Caki2 (cell line): ENCODE measurements at places on chromosomes 2 and 18.
A peak's percentile ranks its signal among the peaks of the same experiment; 100 is the strongest.

- no peak for DNase-seq
Observed at GRCh38 chr2:126858013-126858412, 40.7 kb upstream of the TEX51 start.

DNA sequence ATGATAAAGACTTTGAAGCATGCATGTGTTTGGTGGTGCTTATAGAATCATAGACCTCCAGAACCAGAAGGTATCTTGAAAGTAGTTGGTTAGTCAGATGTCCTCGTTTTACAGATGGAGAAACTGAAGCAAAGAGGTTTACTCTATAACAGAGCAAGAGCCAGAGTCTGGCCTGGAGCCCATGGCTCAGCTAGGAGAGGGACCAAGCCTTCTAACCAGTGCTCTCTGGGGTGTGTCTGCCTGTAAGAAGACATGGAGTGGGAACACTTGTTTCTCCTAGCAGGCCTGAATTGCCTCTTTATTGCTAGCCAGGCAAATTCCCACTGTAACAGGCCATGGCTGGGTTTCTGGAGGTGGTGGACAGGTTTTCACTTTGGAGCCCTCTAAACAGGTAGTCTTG is 67.9 kb downstream of the CD8B2 start:
- no peak for DNase-seq

DNA sequence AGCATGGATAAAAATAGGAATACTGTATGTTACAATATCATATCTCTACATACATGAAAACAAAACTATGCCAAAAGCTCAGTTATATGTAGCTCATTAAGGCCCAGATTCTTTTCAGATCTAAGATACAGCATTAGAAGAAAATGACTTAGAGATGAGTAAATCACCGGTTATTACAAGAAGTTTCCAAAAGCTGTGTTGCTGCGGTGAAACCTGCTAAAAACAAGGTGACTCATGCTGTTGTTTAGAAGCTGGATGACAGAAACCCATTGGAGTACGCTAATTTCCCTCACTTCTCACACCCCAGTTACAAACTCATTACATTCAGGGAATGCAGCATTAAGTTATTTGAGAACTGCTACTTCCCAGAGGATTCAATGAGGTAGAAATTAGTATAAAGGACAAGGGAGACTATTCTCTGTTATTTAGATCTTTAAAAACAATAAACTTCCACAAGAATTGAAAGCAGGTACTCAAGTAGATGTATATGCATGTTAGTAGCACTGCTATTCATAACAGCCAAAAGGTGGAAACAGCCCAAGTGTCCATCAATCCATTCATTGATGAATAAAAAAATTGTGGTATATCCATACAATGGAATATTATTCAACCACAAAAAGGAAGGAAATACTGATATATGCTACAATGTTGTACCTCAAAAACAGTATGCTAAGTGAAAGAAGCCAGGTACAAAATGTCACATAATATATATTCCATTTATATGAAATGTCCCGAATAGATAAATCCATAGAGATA is 32.6 kb downstream of the RBKS start:
- no peak for DNase-seq

DNA sequence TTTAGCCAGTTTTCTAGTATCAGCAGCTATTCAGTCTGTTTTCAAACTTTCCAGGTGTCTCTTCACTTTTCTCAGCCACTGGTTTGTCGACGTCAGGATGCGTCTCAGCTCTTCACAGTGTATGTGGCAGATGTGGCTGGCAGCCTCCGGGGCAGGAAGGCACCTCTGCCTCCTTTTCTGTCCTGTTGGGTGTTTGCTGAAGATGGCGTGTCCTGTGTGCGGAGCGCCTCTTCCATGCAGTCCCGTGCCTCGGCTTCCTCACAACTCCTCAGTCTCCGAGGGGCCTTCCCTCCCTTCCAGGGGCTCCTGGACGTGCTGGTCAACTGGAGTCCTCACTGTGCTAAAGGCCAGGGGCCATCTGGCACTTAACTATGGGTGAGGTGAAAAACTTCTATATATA is 65.4 kb upstream of the PXDN start:
- no peak for DNase-seq

DNA sequence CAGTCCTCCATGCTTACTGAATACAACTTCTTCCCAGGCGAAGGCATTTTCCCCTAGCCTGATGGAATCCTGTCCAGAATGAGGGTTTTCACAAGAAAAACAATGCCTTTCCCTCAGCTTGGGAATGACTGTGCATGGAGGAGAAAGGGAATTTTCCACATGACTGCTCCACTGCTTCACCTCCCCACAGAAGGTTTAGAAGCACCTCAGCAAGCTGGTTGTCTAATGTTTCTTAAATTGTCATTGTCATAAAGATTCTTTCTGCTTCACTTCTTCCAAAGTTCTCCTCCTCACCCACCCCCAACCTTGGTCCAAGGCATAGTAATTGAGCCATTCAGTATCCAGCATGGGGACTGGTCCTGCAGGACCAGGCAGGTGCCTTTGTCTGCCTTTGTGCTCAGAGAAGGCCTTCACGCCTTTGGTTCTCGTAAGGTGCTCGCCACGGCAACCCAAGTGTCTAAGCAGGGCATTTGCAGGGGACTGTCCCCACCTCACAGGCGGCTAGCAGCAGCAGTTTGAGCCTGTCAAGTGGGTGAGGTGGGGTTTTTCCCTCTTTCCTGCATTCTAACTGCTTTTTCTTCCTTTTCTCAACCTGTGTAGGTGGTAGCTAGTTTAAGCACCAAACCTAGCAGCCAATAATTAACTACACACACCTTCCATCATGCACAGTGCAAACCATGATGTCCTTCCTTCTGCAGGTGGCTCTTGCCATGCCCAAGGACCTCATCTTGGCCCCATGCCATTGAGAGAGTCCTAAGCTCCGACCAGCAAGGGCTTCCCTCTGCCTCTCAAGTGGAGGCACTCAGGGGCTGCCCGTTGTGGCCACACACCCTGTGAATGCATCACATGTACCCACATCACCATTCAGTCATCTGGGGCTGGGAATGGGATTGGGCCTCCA is 65.7 kb upstream of the BCL2L11 start:
- DNase-seq: peak; percentile 96

DNA sequence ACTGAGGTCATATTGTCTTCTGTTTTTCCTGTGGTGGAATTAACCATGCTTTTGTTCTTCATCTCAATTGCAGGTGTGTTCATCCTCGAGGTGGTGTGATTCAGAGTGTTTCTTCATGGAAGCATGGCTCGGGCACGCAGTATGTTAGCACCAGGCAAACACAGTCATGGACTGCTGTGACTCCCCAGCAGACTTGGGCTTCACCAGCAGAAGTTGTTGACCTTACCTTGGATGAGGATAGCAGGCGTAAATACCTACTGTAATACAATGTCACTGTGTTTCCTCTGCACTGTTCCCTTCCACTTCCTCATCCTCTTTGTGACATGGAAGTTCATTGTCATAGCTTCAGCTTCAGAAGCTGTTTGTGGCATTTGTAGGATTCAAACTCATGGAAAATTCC is 158.7 kb downstream of the HAUS1 start:
- DNase-seq: no peak

- DNase-seq: no peak
Observed at GRCh38 chr2:84704505-84705244, 176.2 kb downstream of the TRABD2A start.

GRCh38 chr2:149858901-149859634 is 271.5 kb upstream of the MMADHC start:
- no peak for DNase-seq

- DNase-seq: no peak
Observed at GRCh38 chr2:72131916-72132841, 15.5 kb downstream of the CYP26B1 start.

DNA sequence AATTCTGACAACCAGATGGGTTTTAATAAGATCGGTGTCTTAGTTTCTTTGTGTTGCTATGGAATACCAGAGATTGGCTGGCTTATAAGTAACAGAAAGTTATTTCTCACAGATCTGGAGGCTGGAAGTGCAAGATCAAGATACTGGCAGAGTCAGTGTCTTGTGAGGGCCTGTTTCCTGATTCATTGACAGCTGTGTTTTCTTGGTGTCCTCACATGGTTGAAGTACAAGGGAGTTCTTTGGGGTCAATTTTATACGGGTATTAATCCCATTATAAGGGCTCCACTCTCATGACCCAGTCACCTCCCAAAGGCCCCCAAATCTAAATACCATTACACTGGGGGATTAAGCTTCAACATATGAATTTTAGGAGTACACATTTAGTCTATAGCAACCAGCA is 421.1 kb downstream of the LRP1B start:
- DNase-seq: no peak

GRCh38 chr2:135986507-135986906 is 1.1 kb upstream of the DARS1 start:
- no peak for DNase-seq

DNA sequence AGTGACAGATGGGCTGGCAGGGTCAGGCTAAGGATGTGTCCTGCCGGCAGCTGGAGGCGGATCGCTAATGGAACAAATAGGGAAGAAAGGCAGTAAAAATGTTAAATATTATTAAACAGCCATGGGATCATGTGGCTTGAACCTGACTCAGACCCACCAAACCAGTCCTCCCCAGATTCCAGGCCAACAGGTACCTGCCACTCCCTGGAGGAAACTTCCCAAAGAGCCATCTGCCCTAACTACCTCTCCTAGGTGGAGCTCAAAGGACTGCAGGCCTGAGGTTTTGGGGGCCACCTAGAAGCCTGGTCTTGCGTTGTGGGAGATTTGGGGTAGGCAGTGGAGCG is 34.3 kb downstream of the CIB4 start:
- peak; percentile 21 for DNase-seq

DNA sequence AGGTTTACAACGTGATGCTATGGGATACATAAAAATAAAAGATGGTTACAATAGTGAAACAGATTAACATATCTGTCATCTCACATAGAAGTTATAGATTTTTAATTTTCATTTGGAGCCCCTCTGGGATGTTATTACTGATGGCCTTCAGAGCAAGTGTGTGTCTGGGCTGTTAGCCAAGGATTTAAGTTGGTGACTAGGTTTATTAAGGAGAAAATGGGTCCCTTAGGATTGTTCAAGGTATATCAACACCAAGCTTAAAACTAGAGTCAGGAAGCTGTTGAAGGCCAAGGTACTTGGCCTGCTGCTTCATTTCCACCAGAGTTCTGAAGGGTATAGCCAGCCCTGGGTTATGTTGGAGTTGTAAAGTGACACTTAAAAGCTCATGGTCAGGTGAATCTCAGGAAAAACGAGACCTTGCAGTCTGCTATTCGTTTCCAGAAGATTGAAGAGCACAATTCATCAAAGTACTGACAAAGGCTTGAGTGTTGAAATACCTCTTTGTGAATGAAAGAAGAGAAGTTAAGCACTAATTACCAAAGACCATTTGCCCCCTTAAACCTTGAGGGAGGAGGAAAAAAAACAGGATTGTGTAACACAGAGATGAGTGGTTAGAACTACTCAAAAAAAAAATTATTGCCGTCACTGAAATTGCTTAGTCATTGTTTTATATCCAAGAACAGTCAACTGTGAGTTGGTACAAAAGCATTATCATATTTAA is 48.4 kb downstream of the MAP2 start:
- peak; percentile 75 for DNase-seq

DNA sequence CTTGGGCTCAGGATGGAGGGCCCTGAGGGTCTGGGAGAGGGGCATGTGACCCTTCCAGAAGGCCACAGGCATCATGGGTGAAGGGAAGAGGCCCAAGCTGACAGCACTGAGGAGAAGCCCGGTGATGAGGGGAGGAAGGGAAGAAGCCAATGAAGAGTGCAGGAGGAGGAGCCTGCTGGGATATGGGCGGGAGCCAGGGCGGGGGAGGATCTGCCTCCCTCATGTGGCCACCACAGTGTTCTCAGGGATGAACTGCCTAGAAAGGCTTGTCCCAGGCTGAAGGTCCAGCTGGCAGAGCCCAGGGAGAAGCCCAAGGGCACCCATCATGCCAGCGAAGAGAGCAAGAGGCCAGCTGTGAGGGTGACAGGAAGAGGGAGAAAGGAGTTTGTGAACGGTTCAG is 24.6 kb upstream of the PLB1 start:
- no peak for DNase-seq

- no peak for DNase-seq
Observed at GRCh38 chr18:78579854-78580577, 399.6 kb upstream of the SALL3 start.

DNA sequence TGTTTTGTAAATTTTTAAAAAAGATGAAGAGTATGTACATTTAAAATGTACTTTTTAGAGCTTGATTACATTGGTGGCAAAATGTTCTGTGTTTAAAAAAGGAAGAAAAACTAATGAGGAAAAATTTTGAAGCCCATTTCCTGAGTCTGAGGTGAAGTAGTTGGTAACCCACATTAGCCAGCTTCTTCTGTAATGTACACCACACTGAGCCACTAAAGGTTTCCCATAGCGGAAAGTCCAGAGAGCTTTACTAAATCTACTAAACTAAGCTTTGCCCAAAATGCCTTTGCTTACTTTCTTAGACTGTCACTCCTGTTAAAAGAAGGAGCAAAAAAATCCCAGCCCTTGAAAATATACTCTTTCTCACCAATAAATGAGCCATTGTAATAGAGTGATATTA is 804.8 kb upstream of the ZEB2 start:
- DNase-seq: no peak

GRCh38 chr2:175620106-175620505 is 382.0 kb downstream of the LNPK start:
- DNase-seq: no peak

DNA sequence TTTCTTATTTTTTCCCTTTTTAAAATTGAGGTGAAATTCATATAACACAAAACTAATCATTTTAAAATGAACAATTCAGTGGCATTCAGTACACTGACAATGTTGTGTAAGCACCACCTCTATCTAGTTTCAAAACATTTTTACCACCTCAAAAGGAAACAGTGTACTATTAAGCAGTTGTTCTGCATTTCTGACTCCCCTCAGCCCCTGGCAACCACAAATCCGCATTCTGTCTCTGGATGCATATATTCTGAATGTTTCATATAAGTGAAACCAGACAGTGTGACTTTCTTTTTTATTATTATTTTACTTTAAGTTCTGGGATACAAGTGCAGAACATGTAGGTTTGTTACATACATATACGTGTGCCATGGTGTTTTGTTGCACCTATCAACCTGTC is 19.2 kb upstream of the TANK start:
- DNase-seq: no peak

GRCh38 chr2:46246790-46247189 is 50.4 kb upstream of the EPAS1 start:
- DNase-seq: no peak

- DNase-seq: no peak
Observed at GRCh38 chr18:63135101-63135500, 184.5 kb downstream of the BCL2 start.

DNA sequence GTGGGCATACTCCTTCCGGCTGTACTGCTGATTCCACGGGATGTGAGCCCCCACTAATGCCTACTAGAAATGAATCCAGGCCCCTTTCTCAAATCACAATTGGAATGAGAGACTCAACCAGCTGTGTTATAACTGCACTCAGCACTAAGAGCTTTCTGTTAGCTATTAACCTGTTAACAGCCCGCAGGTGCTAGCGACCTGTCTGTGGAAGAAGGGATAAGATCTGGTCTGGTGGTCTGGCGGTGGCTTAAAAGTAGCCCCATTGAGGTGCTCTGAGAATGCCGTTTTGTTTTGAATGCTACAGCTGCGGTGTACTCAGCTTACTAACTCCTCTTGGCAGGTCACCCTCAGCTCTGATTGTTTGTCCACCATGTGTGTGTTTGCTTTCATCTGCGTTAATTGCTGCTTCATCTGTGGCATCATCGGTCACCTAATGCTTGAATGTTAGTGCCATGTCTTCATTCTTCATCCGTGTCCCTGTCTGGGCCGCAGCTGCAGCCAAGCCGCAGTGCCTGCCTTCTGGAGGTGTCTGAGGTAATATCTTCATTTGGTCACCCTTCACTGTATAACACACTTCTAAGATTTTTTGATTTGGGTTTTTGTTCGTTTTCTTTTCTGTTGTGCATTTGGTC is 16.3 kb downstream of the RAB12 start:
- DNase-seq: no peak

GRCh38 chr18:33755931-33756560 is 178.0 kb downstream of the ASXL3 start:
- DNase-seq: peak; percentile 66
